ENCODE measurements at places on chromosomes 7 and 10. TPM values are rescaled to one million over a fixed set of nuclear protein-coding genes. Genes with fewer than 3 reads are reported as not detected.
A peak's percentile ranks its signal among the peaks of the same experiment; 100 is the strongest.

GRCh38 chr7:1725199-1725690 is 55.2 kb downstream of the ELFN1 start:
- DNase-seq = no peak

DNA sequence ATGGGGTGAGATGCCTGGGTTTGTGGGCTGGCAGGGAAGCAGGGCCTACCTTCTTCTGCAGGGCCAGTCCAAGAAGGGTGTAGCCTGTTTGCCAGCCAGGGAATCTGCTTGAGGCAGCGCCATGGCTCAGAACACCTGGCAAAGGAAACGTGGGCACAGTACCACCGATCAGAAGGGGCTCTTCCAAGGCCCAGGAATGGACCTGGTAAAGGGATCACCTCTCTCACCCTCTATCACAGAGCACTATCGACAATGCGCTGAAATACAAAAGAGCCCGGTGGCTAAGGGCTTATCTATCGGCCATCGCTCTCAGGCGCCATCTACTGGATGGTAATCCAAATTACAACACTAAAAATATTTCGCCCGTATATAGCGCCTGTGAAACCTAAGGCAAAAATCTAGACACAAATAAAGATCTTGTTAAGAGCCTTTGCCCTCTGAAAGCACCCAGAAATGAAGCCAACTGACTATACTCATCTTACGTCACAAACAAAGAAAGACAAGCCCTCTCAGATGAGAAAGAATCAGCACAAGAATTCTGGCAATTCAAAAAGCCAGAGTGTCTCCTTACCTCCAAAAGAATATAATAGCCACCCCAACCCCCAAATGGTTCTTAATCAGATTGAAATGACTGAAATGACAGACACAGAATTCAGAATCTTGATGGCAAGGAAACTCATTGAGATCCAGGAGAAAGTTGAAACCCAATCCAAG is 217.8 kb upstream of the HPS1 start:
- peak; percentile 12 for DNase-seq

DNA sequence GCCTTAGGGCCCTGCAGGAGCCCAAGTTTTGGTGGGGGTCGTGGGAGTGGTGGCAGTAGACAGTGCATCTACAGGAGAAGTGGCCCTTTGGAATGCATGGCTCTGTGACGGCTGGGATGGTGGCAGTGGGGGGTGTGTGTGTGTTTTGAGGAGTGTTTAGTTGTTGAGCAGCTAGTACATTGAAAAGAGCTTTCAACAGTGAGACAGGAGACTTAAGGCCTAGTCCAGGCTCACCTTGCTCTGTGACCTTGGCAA is 27.1 kb downstream of the ZNF775 start:
- DNase-seq = no peak

DNA sequence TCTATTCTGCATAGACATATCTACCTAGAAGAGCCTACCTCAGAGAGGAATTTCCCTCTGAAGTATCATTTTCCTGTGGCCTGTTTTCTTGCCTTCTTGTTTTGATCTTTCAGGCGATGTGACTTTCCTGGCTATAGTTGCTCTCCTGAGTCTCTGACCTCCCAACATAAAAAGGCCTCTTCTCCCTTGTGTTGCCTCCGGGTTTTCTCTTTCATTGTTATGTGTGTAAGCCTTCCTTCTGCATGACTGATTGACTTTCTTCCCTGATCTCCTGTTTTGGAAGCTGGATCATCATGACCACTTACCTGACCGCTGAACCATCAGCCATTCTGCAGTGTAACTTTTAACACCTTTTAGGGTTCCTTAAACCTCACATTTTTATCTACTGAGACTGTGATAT is 441.5 kb upstream of the ETV1 start:
- DNase-seq = no peak

DNA sequence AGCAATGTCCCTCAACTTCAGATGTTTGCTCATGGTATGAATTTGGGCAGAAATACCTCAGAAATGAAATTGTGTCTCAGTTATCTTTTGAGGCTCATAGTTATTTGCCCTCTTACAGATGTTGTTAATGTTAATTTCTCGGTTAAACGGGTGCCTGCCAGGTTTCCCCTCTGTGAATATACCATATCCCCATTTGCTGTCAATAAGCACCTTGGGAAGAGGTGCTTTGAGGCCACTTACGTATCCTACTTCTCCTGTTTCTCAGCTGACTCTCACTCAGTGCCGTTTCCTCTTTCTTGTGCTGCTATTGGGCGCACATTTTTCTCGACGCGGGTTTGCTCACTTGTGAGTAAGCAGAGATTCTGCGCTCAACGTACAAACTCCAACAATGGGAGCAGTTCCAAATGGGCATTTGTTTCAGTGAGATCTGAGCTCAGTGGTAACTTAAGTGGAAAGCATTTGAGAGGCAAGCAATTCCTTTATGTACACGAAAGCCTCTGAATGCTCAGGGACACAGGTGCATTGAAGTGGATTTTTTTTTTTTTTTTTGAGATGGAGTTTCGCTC is 34.8 kb upstream of the JAKMIP3 start:
- DNase-seq = no peak

GRCh38 chr10:89846786-89847185 is 145.4 kb downstream of the KIF20B start:
- no peak for DNase-seq

- DNase-seq = no peak
Measured at GRCh38 chr10:78009662-78010061, 19.7 kb downstream of the POLR3A start.

GRCh38 chr10:6014241-6014761 is 37.0 kb upstream of the IL15RA start:
- DNase-seq = peak; percentile 48

LRIT1 gene
- polyA plus RNA-seq = not detected

PNLIPRP2 gene
- not detected for polyA plus RNA-seq

SP4 gene
- 1.3 TPM for polyA plus RNA-seq

CCDC146 gene
- polyA plus RNA-seq = 2.0 TPM

HIPK2 gene
- 3.0 TPM for polyA plus RNA-seq

CPXM2 gene
- polyA plus RNA-seq = not detected

CAV1 gene
- not detected for polyA plus RNA-seq

CEP55 gene
- polyA plus RNA-seq = 0.05 TPM

OR6V1 gene
- not detected for polyA plus RNA-seq

All from CD14-positive monocyte (primary cell).